Activated naive CD4-positive, alpha-beta T cell treated with anti-CD3 and anti-CD28 coated beads for 36 hours (primary cell): ENCODE measurements at places on chromosomes 4 and X. TPM values are rescaled to one million over a fixed set of nuclear protein-coding genes. Genes with fewer than 3 reads are reported as not detected.
A peak's percentile ranks its signal among the peaks of the same experiment; 100 is the strongest.

- peaks cover 5% of the 10 kb centered on the region for H3K36me3 ChIP-seq
- DNase-seq = no peak
- H3K27me3 ChIP-seq = no peaks in the 10 kb centered on the region
- peaks cover 5% of the 10 kb centered on the region for H3K4me1 ChIP-seq
- no peak overlapping the region for H3K4me3 ChIP-seq
Observed at GRCh38 chr4:94531991-94532789, 80.4 kb downstream of the PDLIM5 start.

DNA sequence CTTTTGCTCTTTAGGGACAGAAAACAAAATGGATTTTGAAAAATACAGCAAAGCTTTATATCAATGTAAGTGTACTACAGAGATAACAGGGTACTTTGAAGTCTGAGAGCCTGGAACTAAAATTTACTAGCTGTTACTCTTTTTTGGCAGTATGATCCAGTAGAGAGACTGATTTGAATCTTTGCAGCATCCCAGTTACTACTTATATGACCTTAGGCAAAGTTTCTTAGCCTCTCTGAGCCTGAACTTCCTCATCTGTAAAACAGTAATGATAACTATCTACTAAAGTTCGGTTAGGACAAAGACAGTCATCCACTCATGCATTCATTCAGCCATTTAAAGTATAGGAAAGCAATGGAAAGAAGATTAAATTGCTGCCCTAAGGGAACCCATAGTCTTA, 10.1 kb downstream of the BRWD3 start:
- H3K4me1 ChIP-seq = peaks cover 15% of the 10 kb centered on the region

DNA sequence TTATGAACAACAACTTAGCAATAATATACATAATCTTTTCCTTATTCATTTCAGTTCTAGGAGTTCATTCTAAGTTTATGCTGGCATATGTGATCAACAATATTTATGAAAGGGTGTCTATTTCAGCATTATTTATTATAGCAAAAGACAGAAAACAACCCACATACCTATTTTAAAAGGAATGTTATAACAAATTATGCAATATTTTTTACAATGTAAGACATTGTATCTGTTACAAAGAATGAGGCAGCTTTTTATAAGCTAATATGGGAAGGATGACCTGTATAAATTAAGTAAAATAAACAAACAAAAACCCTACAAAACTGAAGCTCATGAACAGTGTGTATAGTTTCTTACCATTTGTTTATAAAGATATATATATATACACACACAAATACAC, 42.7 kb downstream of the AGTR2 start:
- H3K36me3 ChIP-seq = no peaks in the 10 kb centered on the region
- H3K4me3 ChIP-seq = no peak overlapping the region
- H3K27ac ChIP-seq = no peak overlapping the region
- H3K27me3 ChIP-seq = no peaks in the 10 kb centered on the region
- DNase-seq = no peak

- H3K4me3 ChIP-seq = no peak overlapping the region
- DNase-seq = peak; percentile 2
- no peak overlapping the region for H3K27ac ChIP-seq
- no peaks in the 10 kb centered on the region for H3K36me3 ChIP-seq
- H3K27me3 ChIP-seq = no peaks in the 10 kb centered on the region
Observed at GRCh38 chr4:2366252-2367192, 51.9 kb downstream of the ZFYVE28 start.

GRCh38 chr4:87322754-87323153, at the start of gene HSD17B13:
HSD17B13 (minus strand) TSS chr4:87322882; CDS start chr4:87322841, 41 bp downstream.
- H3K4me1 ChIP-seq = no peaks in the 10 kb centered on the region
- H3K27me3 ChIP-seq = no peaks in the 10 kb centered on the region
- H3K4me3 ChIP-seq = no peak within 1 kb of the TSS
- no peaks in the 10 kb centered on the region for H3K36me3 ChIP-seq
- no peak for DNase-seq
- no peak within 1 kb of the TSS for H3K27ac ChIP-seq

The TRPC5OS gene
- not detected for total RNA-seq

The SSX1 gene
- not detected for total RNA-seq

The PDGFC gene
- not detected for total RNA-seq

GRCh38 chr4:175823015-175823742, 11.1 kb upstream of the GPM6A start:
- no peaks in the 10 kb centered on the region for H3K36me3 ChIP-seq
- no peak for DNase-seq
- H3K27ac ChIP-seq = no peak overlapping the region
- H3K4me3 ChIP-seq = no peak overlapping the region

DNA sequence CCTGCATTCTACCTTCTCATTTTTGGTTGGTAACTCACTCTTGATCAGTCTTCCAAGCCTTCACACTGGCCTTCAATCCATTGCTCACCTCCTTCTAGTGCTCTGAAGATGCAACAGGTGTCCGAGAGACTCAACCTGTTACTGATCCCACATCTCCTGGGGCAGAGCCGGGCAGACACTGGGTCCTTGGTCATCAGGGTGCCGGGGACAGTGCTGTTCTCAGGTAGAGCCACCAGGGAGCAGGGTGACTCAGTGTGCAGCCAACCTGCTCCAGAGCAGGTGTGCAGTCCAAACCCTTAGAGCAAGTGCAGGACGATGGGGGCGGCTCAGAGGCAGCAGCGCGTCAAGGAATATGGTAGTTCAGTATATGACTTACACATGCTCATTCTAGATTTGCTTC, 188.4 kb downstream of the DHX15 start:
- no peaks in the 10 kb centered on the region for H3K4me1 ChIP-seq
- H3K36me3 ChIP-seq = no peaks in the 10 kb centered on the region
- no peaks in the 10 kb centered on the region for H3K27me3 ChIP-seq
- no peak overlapping the region for H3K4me3 ChIP-seq
- DNase-seq = no peak

GRCh38 chr4:62119195-62119594, 919.1 kb downstream of the ADGRL3 start:
- no peak for DNase-seq
- no peak overlapping the region for H3K27ac ChIP-seq
- no peaks in the 10 kb centered on the region for H3K27me3 ChIP-seq
- H3K4me3 ChIP-seq = no peak overlapping the region
- H3K36me3 ChIP-seq = no peaks in the 10 kb centered on the region

- no peak for DNase-seq
- H3K27ac ChIP-seq = no peak overlapping the region
- no peak overlapping the region for H3K4me3 ChIP-seq
- no peaks in the 10 kb centered on the region for H3K36me3 ChIP-seq
- no peaks in the 10 kb centered on the region for H3K4me1 ChIP-seq
Observed at GRCh38 chr4:57053508-57053907, 56.7 kb downstream of the IGFBP7 start.

- H3K27me3 ChIP-seq = no peaks in the 10 kb centered on the region
- H3K4me1 ChIP-seq = peaks cover 23% of the 10 kb centered on the region
- H3K36me3 ChIP-seq = no peaks in the 10 kb centered on the region
- no peak within 1 kb of the TSS for H3K27ac ChIP-seq
- no peak for DNase-seq
Observed at GRCh38 chrX:49058794-49059193, at the start of gene CCDC120. CCDC120 (plus strand) TSS chrX:49058999; CDS start chrX:49062042, 3,043 bp downstream.

- H3K36me3 ChIP-seq = no peaks in the 10 kb centered on the region
- no peaks in the 10 kb centered on the region for H3K4me1 ChIP-seq
- H3K4me3 ChIP-seq = no peak overlapping the region
- no peak for DNase-seq
Observed at GRCh38 chr4:73682508-73682907, 57.9 kb upstream of the CXCL8 start.

DNA sequence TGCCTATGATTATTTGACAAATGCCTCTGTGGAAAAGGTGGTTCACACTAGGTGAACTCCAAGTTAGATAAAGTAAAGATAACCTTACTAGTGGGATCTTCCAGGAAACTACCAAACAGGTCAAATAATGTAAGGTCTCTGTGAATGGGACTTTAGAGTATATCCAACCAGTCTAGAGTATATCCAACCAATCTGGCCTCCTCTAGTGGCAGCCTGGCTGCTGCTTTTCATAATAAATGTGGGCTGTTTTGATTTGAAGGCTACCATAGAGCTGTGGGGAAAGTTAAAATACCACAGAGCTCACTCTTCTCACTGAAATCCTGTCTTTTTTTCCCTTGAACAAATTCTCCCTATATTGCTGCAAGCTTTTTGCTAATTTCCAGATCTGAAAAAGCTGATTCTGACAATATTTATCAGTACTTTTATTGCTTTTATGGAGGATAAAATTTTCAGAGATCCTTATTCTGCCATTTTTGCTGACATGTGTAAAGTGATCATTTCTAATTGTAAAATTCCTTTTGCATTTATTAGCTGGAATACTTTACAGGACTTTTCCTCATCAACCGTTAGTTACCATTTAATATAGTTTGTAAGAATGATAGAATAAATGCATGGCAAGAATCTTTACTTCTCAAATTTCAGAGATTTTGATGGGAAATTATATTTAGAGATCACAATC, 111.3 kb downstream of the TET2 start:
- peaks cover 49% of the 10 kb centered on the region for H3K36me3 ChIP-seq
- no peak for DNase-seq
- no peaks in the 10 kb centered on the region for H3K27me3 ChIP-seq
- H3K27ac ChIP-seq = no peak overlapping the region
- no peak overlapping the region for H3K4me3 ChIP-seq

- H3K27me3 ChIP-seq = no peaks in the 10 kb centered on the region
- H3K4me3 ChIP-seq = no peak overlapping the region
- DNase-seq = no peak
- peaks cover 3% of the 10 kb centered on the region for H3K36me3 ChIP-seq
- peaks cover 3% of the 10 kb centered on the region for H3K4me1 ChIP-seq
- no peak overlapping the region for H3K27ac ChIP-seq
Observed at GRCh38 chr4:48243887-48244286, 25.8 kb downstream of the TEC start.

GRCh38 chrX:10423716-10424115, 196.7 kb downstream of the MID1 start:
- no peak for DNase-seq
- no peaks in the 10 kb centered on the region for H3K4me1 ChIP-seq
- H3K4me3 ChIP-seq = no peak overlapping the region

GRCh38 chrX:144335402-144335801, 451.5 kb downstream of the UBE2NL start:
- DNase-seq = no peak
- H3K4me1 ChIP-seq = no peaks in the 10 kb centered on the region
- no peak overlapping the region for H3K27ac ChIP-seq
- H3K4me3 ChIP-seq = no peak overlapping the region
- H3K36me3 ChIP-seq = no peaks in the 10 kb centered on the region

The TTC29 gene
- total RNA-seq = not detected

DNA sequence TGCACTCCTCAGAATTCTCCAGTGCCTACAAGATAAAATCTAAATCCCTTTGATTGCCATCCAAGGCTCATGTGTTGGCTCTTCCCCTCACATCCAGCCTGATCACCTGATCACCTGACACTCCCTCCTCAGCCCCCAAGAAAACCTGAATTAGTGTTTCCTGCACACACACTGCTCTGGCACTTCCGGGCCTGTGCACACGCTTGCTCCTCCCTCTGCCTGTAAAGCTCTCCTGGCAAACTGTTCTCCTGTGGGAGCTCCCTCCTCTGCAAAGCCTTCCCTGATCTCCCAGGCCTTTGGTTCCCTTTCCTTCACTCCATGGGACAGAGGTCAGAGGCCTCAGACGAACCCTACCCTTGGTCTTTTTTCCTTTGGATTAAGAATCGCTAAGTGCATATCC, 19.9 kb downstream of the PHKA2 start:
- no peak overlapping the region for H3K4me3 ChIP-seq
- peaks cover 4% of the 10 kb centered on the region for H3K36me3 ChIP-seq
- DNase-seq = no peak
- H3K27me3 ChIP-seq = no peaks in the 10 kb centered on the region
- H3K27ac ChIP-seq = no peak overlapping the region

- no peak for DNase-seq
- H3K27ac ChIP-seq = no peak overlapping the region
- no peaks in the 10 kb centered on the region for H3K4me1 ChIP-seq
Observed at GRCh38 chr4:156321203-156321602, 367.5 kb upstream of the CTSO start.

The HEPH gene
- total RNA-seq = not detected

GRCh38 chr4:154425514-154425913, 66.1 kb downstream of the DCHS2 start:
- no peak overlapping the region for H3K4me3 ChIP-seq
- H3K4me1 ChIP-seq = no peaks in the 10 kb centered on the region
- H3K36me3 ChIP-seq = no peaks in the 10 kb centered on the region
- DNase-seq = no peak

DNA sequence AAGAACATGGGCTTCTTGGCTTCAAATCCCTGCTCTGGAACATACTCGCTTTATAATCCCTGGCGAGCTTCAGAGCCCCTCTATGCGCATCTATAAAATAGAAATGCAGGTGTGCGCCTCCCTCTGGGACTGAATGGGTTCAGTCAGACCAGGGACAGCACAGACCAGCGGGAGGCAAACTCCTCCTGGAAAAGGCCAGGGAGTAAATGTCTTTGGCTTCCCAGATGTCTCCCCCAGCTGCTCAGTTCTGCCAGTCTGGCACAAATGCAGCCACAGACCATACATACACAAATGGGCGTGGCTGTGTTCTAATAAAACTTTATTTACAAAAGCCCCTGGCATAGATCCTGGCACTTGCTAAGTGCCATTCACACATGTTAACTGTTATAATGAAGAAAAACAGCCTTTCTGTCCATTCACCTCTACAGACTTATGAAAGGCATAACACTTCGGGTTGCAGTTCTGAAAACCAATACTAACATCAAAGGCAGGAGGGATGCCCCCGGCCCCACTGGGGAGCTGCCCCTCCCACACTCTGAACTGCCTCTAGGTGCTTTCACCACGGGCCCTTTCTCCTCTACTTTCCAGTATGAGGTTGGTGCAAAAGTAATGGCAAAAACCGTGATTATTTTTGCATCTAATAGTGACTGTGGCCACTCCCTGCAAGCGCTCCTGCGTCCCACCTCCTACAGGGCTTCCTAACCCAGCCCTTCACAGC, 4.6 kb downstream of the JAKMIP1 start:
- no peak for DNase-seq
- no peak overlapping the region for H3K4me3 ChIP-seq
- H3K36me3 ChIP-seq = no peaks in the 10 kb centered on the region
- peaks cover 30% of the 10 kb centered on the region for H3K27me3 ChIP-seq

- no peak for DNase-seq
- H3K27ac ChIP-seq = no peak overlapping the region
- H3K4me1 ChIP-seq = no peaks in the 10 kb centered on the region
- H3K36me3 ChIP-seq = peaks cover 4% of the 10 kb centered on the region
- H3K4me3 ChIP-seq = no peak overlapping the region
Observed at GRCh38 chr4:85028910-85029309, 62.4 kb upstream of the WDFY3 start.

DNA sequence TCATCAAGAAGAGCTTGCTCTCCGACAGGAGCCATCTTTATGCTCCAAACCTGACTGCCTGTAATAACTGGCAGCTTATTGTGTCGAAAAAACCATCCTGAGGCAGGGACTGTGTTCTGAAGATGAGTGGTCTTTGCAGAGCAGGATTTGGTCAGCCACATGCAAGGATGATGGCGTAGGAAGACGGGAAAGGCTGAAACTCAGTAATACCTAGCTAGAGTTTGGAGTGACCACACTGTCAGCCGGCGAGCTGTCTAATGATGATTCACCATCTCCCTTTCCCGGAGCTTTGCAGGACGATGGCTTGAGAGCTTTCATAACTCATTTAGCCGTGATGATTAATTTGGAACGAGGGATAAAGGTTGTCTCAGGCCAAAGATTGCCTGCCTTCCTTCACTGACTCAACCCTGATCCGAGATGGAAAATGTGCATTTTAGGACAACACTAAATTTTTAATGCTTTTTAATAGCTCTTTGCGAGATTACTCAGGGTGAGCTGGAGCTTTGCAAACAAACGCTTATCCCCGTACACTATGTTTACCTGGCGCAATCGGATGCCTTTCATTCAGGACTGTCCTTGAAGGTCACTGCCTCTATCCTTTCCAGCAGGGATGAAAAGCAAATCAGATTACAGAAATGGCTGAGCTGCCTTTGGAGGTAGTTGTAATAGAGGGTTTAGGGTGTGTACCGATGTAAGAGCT, 288.5 kb downstream of the ASMT start:
- no peak overlapping the region for H3K4me3 ChIP-seq
- H3K4me1 ChIP-seq = no peaks in the 10 kb centered on the region
- H3K27me3 ChIP-seq = no peaks in the 10 kb centered on the region
- no peaks in the 10 kb centered on the region for H3K36me3 ChIP-seq
